ENCODE measurements at places on chromosomes 1 and 21.
A peak's percentile ranks its signal among the peaks of the same experiment; 100 is the strongest.

DNA sequence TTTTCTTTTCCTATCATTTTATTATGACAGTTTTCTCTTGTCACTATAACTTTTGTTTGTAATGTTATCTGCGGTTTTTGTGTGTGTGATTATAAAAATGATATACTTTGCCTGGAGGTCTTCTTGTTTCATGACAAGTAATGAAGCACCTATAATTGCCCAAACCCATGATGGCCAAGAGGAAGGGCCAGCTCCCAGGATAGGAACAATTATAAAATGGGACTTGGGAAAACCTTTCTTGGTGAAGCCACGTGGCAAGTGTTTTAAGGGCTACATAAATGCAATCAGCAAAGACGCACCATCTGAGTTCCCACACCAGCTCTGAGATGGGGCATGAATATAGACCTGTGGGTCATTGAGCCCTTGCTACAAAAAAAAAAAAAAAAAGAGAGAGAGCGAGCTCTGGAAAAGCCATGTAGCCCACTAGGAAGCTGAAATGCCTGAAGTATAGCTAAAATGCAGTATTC is 462.6 kb upstream of the RUNX1 start:
- no peak for DNase-seq

GRCh38 chr1:25619101-25619890 is 2.7 kb downstream of the MAN1C1 start:
- DNase-seq = peak; percentile 83

DNA sequence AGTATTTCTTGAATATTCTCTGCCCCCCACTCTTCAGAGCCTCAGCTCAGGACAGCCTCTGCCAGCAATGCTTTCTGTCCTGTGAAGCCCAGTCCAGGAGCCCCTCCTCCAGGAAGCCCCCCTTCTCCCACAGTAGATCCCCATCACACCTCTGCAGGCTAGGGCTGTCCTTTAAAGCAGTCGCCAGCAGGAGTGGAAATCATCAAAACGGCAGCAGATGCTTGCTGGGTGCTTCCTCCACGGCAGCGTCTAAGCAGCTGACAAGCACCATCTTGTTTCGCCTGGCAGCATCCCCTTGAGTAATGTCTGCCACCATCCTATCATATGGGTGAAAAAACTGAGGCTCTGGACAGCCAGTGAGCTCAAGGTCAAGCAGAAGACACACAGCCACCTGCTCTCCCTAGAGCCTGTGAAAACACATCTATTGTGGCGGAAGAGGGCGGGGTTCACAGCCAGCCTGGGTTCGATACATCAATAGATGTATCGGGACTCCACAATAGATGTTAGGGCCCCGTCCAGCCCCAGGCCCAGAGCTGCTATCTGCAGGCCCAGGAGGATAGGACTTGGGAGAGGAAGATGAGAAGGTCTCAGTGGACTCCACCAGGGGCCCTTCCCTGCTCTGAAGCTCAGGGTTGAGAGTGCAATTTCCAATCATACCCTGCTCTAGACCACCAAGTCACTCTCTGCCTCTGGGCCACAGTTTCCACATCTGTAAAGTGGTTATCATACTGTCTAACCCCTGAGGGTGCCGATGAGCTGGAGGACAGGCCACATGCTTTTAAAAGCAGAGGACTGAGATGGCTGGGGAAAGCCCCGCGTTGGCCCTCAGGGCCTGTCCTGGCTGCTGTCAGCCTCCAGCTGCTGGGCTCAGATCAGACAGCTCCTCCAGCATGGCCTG is 17.5 kb downstream of the RUNX3 start:
- DNase-seq = peak; percentile 85

GRCh38 chr1:6275826-6276782 is 15.2 kb upstream of the GPR153 start:
- DNase-seq = no peak

- no peak for DNase-seq
Observed at GRCh38 chr1:206921772-206922265, at the start of gene FCMR. FCMR (minus strand) TSS chr1:206921941; CDS start chr1:206921854, 87 bp downstream.

DNA sequence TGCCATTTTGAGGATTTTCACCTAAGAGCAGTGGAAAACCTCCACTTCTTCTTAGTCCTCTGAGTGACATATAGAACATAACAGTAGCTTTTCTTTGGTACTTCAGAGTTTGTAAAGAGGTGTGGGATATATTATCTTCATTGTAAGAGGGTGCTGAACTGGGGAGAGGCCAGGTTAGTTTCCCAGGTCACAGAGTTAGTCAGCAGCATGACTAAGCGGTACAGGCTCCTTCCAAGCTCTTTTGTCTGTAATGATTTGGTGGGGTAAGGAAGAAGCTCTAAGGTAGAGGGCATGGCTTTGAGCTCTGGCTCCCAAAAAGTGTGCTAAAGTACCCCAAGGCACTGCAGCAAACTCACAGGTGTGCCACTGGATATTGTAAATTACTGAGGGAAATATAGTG is 325.0 kb upstream of the PLXNA2 start:
- no peak for DNase-seq

- DNase-seq = no peak
Observed at GRCh38 chr1:198498103-198498385, 42.4 kb downstream of the ATP6V1G3 start.

GRCh38 chr1:53576866-53577760 is 117.9 kb downstream of the DMRTB1 start:
- peak; percentile 55 for DNase-seq

DNA sequence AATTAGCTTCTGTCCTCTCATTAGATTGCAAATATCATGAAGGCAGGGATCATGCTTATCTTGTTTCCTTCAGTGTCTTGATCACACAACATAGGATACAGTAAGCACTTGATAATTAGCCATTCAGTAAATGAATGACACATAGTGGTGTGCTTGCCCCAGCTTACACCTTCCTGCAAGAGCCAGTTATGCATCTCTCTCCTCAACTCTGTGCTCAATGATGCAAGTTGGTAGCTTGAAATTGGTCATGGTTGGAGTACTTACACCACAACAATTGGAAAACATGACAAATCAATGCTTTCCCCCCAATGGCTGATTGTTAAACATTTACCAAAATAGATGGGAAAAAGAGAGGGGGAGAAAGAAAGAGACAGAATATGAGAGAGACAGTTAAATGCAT is 129.2 kb downstream of the NUF2 start:
- DNase-seq = no peak

- peak; percentile 75 for DNase-seq
Observed at GRCh38 chr1:100896481-100896982, 642 bp downstream of the SLC30A7 start.

- DNase-seq = peak; percentile 91
Observed at GRCh38 chr1:2174348-2175054, 20.1 kb downstream of the FAAP20 start.

- DNase-seq = peak; percentile 30
Observed at GRCh38 chr1:175889848-175890247, 146.5 kb upstream of the TNR start.

- DNase-seq = peak; percentile 93
Observed at GRCh38 chr1:116433275-116434257, 60.5 kb downstream of the ATP1A1 start.

DNA sequence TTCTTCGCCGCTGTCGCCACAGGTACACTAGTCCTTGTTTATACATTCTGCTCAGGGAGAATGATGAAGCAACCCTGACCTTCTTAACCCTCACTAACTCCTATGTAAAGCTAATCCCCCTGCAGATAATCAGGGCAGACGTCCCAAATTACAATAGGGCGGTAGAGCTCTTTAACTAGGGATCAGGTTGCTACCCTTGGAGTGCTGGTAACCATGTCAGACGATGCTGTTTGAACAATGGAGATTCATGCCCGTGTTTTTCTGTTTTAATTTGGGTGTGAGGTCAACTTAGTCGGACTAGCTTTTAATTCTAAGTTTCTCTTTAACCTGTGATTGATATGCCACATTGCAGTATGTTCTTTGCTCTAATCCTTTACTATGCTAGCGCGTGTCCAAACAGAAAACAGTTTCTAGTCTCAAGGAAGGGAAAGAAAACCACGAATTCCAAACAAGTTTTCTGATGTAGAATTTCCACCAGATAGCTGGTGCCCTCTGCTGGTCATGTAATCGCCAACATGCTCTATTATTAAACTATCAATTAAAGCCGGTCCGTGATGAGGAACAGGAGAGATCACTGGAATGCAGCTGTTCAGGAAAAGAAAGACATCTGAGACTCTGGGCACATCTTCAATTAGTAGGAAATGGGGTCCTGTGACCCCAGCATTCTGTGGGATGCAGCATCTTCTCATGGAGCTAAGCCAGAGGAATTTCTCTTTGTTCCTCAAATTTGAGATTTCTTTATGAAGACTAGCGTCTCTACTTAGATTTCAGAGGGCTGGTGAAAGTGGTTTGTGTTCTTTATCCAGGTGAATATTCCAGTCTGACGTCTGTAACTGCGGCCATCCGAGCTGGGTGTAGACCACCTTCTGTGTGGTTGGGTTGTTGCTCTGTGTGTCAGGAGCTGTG is 18.3 kb upstream of the VAMP3 start:
- peak; percentile 64 for DNase-seq

- DNase-seq = no peak
Observed at GRCh38 chr21:34998176-34998575, 50.9 kb downstream of the RUNX1 start.

GRCh38 chr1:86774305-86775295 is 70.2 kb downstream of the SH3GLB1 start:
- peak; percentile 95 for DNase-seq

- DNase-seq = peak; percentile 43
Observed at GRCh38 chr1:205541161-205541886, 36.9 kb downstream of the CDK18 start.

- no peak for DNase-seq
Observed at GRCh38 chr1:97976801-97977200, 56.0 kb upstream of the DPYD start.

DNA sequence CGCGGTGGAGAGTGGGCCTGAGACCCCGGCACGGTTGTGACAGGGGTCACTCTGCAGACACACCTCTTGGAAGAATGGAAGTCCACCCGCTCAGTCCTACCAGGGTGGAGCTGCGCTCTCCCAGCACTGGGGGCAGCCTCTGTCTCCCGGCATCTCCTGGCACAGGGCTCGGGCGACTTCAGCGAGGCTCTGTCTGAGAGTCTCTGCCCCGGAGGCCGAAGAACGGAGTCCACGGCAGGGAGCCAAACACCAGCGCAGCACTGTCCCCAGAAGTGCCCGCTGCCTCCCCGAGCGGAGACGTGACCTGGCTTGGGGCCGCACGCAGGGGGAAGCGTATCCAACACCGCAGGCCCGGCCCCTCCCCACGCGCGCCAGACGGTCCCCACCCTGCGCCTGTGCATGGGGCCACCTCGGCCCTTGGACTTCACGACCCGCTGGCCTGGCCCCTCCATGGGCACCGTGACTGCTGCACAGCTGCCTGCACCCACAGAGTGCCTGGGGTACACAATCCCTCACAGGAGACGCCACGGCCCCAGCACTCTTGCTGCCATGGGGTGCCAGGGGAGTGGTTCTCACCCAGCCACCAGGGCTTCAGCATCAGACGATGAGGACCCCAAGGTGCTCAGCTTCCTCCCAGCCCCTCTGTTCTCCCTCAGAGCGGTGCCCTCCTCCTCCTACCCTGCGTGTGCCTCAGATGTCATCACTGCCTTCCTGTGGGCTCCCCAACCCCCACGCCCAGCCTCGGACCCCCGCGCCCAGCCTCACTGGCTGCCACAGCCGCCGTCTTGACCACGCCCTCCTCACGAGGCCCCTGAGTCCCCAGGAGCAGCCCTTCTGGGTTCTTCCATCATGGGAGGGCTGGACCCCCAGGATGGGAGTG is 14.9 kb upstream of the RNF223 start:
- DNase-seq = peak; percentile 46

DNA sequence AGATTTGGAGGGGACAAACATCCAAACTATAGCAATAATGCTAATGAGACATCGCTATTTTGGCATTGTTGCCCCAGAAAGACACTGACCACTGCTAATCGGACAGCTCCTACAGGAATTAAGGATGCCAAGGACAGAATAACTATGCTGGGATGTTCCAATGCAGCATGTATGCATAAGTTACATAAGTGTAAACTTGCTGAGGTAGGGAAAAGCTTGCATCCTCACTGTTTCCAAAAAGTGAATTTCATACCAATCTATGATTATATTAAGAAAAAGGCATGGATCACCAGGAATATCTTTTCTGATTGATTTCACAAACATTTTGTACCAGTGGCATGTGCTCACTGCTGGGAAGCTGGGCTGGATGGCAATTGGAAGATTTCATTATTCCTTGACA is 45.8 kb upstream of the RALGPS2 start:
- no peak for DNase-seq

- no peak for DNase-seq
Observed at GRCh38 chr1:210089855-210090254, 142.7 kb upstream of the SERTAD4 start.

DNA sequence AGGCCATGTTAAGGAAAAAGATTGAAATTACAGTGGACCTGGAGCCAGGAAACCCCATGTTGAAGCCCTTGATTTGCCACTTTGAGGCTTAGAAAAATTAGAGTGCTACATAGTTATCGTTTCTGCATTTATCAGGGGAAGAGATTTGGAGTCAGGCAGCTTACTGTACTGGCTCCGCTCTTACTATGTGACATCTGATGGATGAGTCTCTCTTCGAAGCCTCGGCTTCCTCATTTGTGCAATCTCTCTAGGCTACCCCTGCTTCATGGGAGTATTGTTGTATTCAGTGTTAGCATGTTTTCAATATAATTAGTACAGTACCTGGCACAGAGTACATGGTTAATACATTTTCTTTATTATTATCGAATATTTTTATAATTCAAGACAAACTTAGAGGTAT is 480.4 kb upstream of the USP24 start:
- no peak for DNase-seq

- DNase-seq = peak; percentile 75
Observed at GRCh38 chr1:58592522-58593134, 15.6 kb upstream of the TACSTD2 start.

DNA sequence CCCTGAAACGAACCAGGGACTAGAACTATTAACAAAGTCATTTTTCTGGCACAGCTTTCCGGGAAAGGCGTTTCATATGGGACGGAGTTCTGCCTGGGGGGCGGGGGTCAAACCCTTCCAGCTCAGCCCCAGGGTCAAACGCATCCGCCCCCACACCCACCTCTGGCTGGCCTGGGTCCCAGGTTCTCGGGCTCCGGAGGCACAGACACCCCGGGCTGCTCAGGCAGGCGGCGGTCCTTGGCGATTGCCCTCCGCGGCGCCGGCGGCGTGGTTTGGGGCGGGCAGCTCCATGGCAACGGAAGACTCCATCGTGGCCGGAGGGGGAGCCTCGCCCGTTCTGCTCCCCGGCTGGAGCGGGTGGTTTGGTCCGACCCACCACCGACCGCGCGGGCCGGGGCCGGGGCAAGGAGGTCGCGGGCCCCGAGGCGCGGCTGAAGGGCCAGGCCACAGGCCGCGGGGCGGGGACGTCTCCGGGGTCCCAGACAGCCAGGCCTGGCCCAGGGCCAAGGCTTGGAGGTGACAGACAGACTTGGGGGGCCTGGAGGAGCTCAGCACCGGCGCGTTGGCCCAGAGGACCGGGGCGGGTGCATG is at the start of gene CFAP74:
Gene CFAP74, minus strand, starts transcription at position 246 of the 591 bp plus-strand sequence. CDS start 12,830 bp downstream, outside the sequence.
- peak; percentile 87 for DNase-seq
